ENCODE measurements at places on chromosomes 13 and 19.

GRCh38 chr19:39599116-39599515 is 3.2 kb upstream of the LGALS13 start:
- no peak for DNase-seq

- no peak for DNase-seq
These were observed 61.8 kb downstream of the OLFM4 start for GRCh38 chr13:53090461-53090860.

DNA sequence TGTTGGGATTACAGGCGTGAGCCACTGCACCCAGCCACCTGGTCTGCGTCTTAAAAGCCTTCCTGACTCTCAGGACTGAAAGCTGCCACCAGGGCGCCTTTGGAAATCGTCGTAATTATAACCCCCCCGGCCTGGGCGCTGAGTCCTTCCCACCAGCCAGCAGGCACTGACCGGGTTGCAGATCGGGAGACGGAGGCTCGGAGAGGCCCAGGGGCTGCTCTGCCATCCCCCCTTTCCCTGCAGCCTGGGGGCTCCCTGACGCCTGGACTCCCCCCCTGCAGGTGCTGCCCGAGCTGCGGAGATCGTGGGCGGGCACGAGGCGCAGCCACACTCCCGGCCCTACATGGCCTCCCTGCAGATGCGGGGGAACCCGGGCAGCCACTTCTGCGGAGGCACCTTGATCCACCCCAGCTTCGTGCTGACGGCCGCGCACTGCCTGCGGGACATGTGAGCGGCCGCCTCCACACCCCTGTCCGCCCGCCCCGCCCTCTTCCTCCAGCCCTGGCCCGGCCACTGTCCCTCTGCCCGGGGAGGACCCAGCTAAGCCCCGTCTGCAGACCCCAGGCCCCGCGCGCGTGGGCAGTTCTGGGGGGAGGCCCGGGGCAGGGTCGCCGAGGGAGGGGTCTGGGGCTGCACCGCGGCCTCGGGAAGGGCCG is 2.5 kb downstream of the PRTN3 start:
- DNase-seq = no peak

DNA sequence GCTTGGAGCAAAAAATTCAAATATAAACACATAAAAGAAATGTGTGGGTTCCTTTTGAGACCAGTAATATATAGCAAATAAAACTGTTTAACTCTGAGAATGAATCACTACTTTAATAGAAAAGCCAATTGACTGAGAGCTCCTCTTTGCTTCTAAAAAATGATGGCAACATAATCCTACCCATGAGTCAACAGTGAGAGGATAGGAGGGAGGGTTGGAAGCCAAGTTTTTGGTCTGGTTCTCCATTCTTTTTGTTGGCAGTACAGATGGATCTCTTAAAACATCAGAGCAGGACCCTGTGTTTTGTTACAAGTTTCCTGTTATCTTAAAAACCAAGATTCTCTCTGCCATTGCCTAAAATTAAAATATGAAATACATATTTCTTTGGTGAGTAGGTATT is 50.0 kb upstream of the POSTN start:
- DNase-seq = no peak

DNA sequence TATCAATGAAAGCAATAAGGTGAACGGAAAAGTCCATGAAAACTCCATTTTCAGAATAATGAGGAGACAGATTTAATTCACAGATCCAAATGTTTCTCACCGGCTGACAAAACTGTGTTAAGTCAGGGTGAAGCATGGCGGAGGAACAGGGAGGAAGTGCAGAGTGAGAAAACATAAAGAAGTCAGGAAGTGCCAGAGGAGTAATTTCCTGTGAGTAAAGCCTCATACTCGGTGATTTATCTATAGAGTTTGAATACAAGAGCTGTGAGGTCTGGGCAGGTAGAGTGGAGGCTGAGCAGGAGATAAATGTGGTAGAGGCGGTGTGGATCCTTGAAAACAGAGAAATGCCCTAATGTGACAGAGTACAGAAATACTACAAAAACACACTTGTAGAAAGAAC is 11.4 kb downstream of the CARD8 start:
- no peak for DNase-seq

- no peak for DNase-seq
These were observed at the start of gene OR10H1 for GRCh38 chr19:15815306-15815705. TSS of gene OR10H1 (minus strand) at chr19:15815664. CDS start at chr19:15808037, 7,627 bp downstream.

DNA sequence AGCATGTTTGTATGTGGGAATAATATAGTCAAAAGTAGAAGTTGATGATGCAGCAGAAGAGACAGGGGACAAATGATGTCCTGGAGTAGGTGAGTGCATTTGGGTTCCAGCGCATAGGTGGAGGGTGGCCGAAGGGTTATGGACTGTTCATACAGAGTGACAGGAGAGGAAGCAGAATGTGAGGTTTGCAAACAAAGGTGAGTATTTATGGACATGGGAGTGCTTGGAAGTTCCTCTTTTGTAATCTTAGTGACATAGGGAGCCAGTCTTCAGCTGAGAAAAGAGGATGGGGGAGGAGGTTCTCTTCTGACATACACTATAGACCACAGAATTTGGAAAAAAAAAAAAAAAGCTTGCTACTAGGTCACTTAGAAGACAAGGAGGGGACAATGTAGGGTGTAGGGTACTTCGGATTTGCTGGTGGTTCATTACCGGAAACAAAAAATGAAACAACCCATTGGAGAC is 331.6 kb downstream of the DLEU7 start:
- DNase-seq = no peak

DNA sequence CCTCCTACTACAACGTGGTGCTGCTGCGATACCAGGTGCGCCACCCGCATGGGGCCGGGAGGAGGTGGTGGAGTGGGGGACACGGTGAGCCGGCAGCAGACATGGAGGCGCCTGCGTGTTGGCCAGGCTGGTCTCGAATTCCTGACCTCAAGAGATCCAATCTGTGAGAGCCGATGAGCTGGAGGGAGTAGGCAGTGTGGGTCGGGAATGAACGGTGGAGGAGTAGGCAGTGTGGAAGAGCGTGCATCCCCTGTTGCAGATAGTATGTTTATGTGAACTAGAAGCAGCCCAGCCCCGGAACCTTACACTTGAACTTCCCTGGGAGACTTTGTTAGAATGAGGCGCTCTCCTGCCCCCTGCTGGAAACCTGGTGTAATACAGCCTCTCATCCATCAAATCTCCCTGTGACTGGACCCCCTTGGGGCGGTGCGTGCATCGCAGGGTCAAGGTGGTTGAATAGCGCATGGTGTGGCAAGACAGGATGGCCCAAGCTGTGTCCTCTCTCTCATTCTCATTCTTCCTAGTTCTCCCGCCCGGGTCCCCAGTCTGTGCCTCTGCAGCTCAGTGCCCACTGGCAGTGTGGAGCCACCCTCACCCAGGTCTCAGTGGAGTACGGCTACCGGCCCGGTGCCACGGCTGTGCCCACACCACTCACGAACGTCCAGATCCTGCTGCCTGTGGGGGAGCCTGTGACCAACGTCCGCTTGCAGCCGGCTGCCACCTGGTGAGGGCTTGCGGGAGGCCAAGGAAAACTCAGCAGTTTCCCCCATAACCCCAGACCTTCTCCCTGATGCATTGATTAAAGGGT is 10.5 kb upstream of the B3GNT3 start:
- peak; percentile 81 for DNase-seq

GRCh38 chr13:34513526-34513925 is 428.5 kb upstream of the NBEA start:
- DNase-seq = no peak

DNA sequence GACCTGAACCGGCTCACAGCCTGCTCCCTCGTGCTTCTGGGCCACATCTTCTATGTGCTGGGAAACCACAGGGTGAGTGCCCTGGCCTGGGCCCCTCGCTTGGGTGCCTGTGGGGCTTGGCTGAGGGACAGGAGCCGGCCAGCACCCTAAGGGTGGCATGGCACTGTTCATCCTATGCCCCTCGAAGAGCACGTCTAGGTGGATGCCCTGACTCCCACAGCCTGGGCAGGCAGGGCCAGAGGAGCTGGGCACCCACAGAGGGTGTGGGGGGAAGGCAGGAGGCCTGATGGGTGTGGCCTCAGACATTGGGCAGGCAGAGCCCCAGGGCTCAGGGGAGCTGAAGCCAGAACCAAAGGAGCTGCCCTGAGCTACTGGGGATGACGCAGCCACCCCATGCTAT is 28.7 kb downstream of the MAU2 start:
- no peak for DNase-seq

DNA sequence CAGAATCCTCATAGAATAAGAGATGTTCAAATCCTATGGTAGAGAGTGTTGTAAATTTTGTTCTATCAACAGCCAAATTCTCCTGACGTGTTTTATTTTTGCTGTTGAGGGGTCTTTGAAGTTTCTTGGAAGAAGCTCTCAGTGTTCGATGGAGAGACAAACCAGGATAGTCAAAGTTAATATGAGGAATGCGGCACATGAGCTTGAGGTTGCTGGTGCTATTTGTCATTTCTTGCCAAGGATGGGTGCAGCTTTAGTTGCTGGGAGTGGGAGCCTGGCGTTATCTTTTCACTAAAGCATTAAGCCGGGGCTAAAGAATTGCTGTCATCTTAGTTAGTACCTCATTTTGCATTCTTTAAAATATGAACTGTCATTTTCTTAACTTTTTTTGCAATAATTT is 239.9 kb upstream of the CSNK1A1L start:
- DNase-seq = no peak

DNA sequence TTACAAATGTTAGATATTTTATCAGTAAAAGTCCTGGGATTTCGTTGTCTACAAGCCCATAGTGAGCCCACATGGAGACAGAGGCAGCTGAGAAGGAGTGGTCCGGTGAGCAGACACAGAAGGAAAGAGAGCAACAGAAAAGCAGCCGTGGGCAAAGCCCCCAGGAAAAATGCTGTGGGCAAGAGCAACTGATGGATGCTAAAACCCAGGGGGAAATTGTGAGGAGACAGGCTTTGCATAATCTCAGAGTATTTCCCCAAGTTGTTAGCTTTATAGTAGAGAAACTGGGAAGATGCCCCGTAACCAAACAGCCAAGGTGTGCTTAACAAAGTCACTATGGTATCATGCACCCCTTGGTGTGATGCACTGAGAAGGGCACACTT is 35.1 kb downstream of the GJA3 start:
- DNase-seq = no peak

DNA sequence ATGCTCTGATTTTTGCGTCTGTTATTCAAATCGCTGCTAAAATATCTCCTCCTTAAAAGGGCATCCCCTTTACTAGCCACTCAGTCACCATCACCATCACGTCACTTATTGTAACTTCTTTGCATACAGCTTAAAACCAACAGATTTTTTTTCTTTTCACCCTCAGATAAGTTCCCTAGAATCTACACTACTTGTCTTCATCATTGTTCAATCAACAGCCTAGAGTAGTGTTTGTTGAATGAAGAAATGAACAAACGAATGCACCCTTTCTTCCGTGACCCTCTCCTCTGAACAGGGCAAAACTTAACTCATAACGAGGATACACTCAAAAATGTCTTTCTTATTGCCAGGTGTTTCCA is 1.1 kb upstream of the AKAP11 start:
- no peak for DNase-seq

Data from NCI-H1105 (cell line).